ENCODE measurements at places on chromosomes 1 and 21. TPM values are rescaled to one million over a fixed set of nuclear protein-coding genes. Genes with fewer than 3 reads are reported as not detected.
A peak's percentile ranks its signal among the peaks of the same experiment; 100 is the strongest.

- DNase-seq, result no peak
- H3K27me3 ChIP-seq, result no peaks in the 10 kb centered on the region
- no peak overlapping the region for H3K4me3 ChIP-seq
- H3K36me3 ChIP-seq, result no peaks in the 10 kb centered on the region
- H3K27ac ChIP-seq, result no peak overlapping the region
- H3K4me1 ChIP-seq, result no peaks in the 10 kb centered on the region
Measured at GRCh38 chr1:232471250-232471649, 158.7 kb downstream of the SIPA1L2 start.

DNA sequence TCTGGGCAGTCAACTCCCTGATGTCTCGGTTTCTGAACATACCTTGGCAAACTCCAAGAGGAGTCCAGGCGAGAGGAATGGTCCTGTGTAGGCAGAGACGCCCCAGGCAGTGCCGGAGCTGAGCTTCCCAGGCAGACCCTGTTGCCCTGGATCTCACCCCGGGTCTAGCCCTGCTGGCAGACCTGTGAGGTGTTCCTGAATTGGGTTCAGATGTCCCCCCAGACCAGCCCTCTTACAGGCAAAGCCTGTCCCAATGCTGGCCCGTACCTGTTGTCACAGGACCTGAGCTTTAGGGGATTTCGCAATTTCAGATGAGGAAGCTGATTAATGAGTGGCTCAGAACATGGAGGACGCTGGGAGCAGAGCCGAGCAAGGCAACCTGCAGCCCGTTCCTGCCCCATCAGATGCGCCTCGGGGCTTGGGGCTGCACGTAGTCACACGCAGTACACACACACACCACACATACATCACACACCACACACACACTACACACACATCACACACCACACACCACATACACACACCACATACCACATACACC is 38.5 kb upstream of the PDE9A start:
- H3K27me3 ChIP-seq, result peaks cover 19% of the 10 kb centered on the region
- DNase-seq, result no peak
- no peaks in the 10 kb centered on the region for H3K36me3 ChIP-seq
- H3K4me3 ChIP-seq, result no peak overlapping the region
- H3K4me1 ChIP-seq, result peaks cover 4% of the 10 kb centered on the region

- H3K27me3 ChIP-seq, result no peaks in the 10 kb centered on the region
- no peaks in the 10 kb centered on the region for H3K36me3 ChIP-seq
- H3K4me3 ChIP-seq, result peak within 1 kb of the TSS; percentile 78
- H3K27ac ChIP-seq, result peak within 1 kb of the TSS; percentile 85
Measured at GRCh38 chr1:153774780-153775457, at the start of gene SLC27A3. SLC27A3 (plus strand) TSS chr1:153775407; CDS start chr1:153775498, 91 bp downstream.

The ATP1A2 gene
- polyA plus RNA-seq, result not detected

DNA sequence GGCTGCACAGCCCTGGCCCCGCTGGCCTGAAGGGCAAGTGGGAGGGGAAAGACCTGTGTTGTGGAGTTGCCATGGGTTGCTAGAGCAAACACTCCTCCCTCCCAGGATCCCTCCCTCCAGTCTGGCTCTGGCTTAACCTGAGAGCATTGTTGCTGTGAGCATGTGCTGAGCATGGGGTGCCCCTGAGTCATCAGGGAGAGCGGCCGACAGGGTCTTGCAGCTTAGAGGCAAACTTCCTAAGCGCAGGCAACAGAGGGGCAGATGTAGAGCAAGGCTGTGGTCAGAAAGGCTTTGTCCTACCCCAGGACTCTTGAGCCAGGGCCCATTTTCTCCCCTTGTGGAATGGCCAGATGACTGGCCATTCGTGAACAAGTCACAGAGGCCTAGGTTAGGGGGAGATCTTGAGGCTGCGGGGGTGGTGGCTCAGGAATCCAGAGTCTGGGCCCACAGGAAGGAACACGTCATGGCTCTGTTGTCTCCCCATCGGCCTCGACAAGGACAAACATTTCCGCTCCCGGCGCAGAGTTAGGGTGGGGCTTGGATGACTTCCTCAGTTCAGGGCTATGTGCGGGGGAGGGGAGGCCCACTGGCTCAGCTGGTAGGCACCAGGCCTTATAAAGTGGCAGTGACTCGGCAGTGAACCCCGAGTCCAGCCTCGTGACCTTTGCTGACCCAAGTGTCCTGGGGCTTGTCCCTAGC is 362 bp upstream of the DYNLT4 start:
- H3K4me1 ChIP-seq, result peaks cover 51% of the 10 kb centered on the region
- H3K27me3 ChIP-seq, result no peaks in the 10 kb centered on the region
- peak overlapping the region; percentile 99 for H3K27ac ChIP-seq

GRCh38 chr1:63983391-63984256 is 209.8 kb downstream of the ROR1 start:
- H3K4me3 ChIP-seq, result no peak overlapping the region
- H3K4me1 ChIP-seq, result no peaks in the 10 kb centered on the region
- no peak for DNase-seq
- no peak overlapping the region for H3K27ac ChIP-seq
- H3K27me3 ChIP-seq, result no peaks in the 10 kb centered on the region
- no peaks in the 10 kb centered on the region for H3K36me3 ChIP-seq

The TRIM45 gene
- polyA plus RNA-seq, result 0.17 TPM

The EPS15 gene
- polyA plus RNA-seq, result 67.6 TPM

- H3K4me1 ChIP-seq, result no peaks in the 10 kb centered on the region
- H3K4me3 ChIP-seq, result no peak overlapping the region
- no peaks in the 10 kb centered on the region for H3K27me3 ChIP-seq
Measured at GRCh38 chr21:40562242-40563002, 284.5 kb downstream of the DSCAM start.

DNA sequence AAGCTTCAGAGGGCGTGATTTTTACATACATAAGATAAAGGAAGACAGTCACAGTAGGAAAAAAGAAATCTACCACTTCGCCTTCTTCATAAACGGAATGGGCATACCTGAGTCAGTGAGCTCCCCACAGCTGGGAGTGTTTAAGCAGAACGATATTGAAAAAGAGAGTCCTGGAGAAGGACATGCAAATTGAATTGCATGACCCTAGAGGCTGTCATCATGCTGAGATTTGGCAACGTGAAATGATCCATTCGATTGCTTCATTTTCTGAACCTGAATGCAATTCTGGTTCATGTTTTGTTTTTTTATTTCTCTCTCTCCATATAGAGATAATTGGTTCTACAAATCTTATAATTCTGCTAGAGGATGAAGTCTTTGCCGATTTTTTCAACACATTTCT is 3.7 kb downstream of the RGSL1 start:
- no peaks in the 10 kb centered on the region for H3K27me3 ChIP-seq
- no peak overlapping the region for H3K27ac ChIP-seq
- DNase-seq, result no peak
- H3K4me1 ChIP-seq, result no peaks in the 10 kb centered on the region
- H3K4me3 ChIP-seq, result no peak overlapping the region
- H3K36me3 ChIP-seq, result no peaks in the 10 kb centered on the region

DNA sequence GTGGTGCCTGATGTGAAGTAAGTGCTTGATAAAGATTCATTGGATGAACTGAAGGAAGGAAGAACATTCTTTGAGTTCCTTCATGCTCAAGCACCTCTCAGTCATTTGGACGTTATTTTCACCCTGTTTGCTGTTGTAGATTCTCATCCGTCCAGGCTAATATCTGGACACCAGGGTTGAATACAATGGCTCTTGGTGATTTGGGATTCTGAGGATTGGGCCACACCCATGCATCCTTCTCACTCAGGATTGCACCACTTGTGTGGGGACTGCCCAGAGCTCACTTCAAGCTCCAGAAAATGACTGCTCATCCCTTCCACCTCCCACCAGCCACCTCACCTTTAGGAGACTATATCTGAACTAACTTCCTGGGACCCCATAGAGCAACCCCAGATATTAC is 117.1 kb upstream of the IPO9 start:
- no peak for DNase-seq
- peaks cover 17% of the 10 kb centered on the region for H3K4me1 ChIP-seq
- no peaks in the 10 kb centered on the region for H3K27me3 ChIP-seq
- no peaks in the 10 kb centered on the region for H3K36me3 ChIP-seq

GRCh38 chr1:3368711-3369445 is 85.6 kb upstream of the ARHGEF16 start:
- H3K27me3 ChIP-seq, result peaks cover 29% of the 10 kb centered on the region
- no peak overlapping the region for H3K4me3 ChIP-seq
- no peaks in the 10 kb centered on the region for H3K4me1 ChIP-seq
- H3K27ac ChIP-seq, result no peak overlapping the region
- no peaks in the 10 kb centered on the region for H3K36me3 ChIP-seq

DNA sequence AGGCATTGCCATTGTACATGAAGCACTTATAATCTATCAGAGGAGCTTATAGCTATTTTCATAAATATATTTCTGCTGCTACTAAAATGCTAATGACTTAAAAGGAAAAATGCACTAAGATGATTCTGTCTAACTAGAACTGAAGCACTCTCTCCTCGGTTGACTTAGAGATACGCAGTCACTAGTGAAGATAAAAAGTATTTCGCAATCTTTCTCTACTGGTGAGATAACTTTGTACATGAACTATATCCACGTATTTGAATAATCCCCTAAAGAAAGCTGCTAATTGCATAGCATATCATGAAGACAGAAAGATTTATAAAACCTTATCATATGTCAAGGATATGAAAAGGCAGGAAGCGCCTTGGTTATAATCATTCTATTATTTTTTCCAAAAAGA is 658.1 kb upstream of the PRMT6 start:
- no peak for DNase-seq
- no peak overlapping the region for H3K27ac ChIP-seq
- H3K36me3 ChIP-seq, result no peaks in the 10 kb centered on the region
- no peak overlapping the region for H3K4me3 ChIP-seq

The C1QTNF12 gene
- not detected for polyA plus RNA-seq

The OR2L3 gene
- polyA plus RNA-seq, result not detected

The AIDA gene
- 78.6 TPM for polyA plus RNA-seq

The ACTL8 gene
- not detected for polyA plus RNA-seq

DNA sequence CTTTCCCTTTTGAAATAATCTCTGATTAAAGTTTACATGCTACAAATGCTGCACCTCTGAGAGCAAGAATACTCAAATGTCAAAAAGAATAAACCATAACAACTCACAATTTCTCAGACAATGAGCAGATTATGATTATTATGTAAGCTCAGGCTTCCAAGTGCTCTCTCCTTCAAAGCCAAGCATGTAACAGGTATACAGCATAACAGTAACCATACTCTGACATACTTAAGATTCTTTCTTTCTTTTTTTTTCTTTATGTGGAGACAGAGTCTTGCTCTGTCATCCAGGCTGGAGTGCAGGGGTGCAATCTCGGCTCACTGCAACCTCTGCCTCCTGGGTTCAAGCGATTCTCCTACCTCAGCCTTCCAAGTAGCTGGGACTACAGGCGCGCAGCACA is 155.4 kb downstream of the EIF4G3 start:
- no peak for DNase-seq
- H3K4me1 ChIP-seq, result peaks cover 45% of the 10 kb centered on the region

Data from naive B cell (primary cell).